ENCODE measurements at places on chromosomes 1 and 21. TPM values are rescaled to one million over a fixed set of nuclear protein-coding genes. Genes with fewer than 3 reads are reported as not detected.

GRCh38 chr1:201914456-201915235 lies 25.9 kb downstream of the SHISA4 start:
- no peak overlapping the region for H3K27ac ChIP-seq
- no peaks in the 10 kb centered on the region for H3K4me1 ChIP-seq
- no peak for DNase-seq
- no peaks in the 10 kb centered on the region for H3K36me3 ChIP-seq

- H3K36me3 ChIP-seq, result peaks cover 20% of the 10 kb centered on the region
- H3K27ac ChIP-seq, result no peak overlapping the region
- no peaks in the 10 kb centered on the region for H3K27me3 ChIP-seq
These were observed 11.2 kb downstream of the ABCG1 start for GRCh38 chr21:42230178-42230577.

DNA sequence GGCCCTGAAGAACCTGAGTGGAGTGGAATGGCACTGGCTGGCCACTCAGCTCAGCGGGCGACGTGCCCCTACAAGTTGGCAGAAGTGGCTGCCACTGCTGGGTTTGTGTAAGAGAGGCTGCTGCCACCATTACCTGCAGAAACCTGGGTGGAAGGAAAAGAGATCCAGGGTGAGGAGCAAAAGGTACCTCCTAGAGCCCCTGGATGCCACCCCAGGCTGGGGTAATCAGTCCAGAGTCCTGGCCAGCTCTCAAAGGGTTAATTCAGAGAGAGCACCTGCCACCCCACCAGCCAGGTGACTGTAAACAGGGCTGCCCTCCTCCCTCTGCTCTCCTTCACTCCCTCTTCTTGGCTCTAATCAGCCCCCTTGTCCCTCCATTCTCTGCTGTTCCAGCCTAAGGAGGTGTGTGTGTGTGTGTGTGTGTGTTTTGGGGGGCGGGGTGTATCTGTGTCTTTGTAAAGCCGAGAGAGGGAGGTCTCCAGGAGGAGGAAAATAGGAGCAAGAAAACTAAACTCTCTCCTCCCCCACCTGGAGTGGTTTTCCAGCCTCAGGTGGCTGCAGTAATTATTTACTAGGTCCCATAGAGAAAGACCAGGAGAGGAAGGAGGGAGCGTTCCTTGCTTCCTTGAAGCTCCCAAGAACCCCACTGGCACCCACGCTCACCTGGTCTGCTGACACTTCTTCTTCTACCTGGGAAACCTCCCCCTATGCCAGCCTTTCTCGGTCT lies 12.6 kb downstream of the TRIM46 start:
- no peaks in the 10 kb centered on the region for H3K4me1 ChIP-seq
- DNase-seq, result no peak
- H3K27ac ChIP-seq, result no peak overlapping the region
- H3K4me3 ChIP-seq, result no peak overlapping the region
- H3K27me3 ChIP-seq, result no peaks in the 10 kb centered on the region

CACHD1 gene
- 6.2 TPM for total RNA-seq

All from CD4-positive, alpha-beta T cell (primary cell).